ENCODE measurements at places on chromosomes 13 and 19.

DNA sequence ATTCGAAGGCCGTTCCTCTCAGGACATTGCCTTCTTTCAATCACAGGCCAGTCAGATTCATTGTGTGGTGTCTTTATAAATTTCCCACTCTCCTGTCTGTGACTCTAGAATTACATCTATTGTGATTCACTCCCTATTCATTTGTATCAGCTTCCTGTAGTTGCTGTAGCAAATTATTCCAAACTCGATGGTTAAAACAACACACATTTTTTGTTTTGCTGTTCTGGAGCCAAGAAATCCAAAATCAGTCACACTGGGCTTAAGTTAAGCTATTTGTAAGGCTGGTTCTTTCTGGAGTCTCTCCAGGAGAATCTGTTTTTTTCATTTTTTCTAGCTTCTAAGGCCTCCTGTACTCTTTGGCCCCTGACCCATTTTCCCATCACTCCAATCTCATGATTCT lies 1487.0 kb upstream of the SLC10A2 start:
- DNase-seq = no peak

- no peak for DNase-seq
Measured at GRCh38 chr13:59793107-59793506, 370.6 kb downstream of the DIAPH3 start.

GRCh38 chr13:25468325-25469168 lies 96.8 kb downstream of the ATP8A2 start:
- no peak for DNase-seq

- DNase-seq = no peak
Measured at GRCh38 chr19:19597809-19598306, 20.6 kb downstream of the PBX4 start.

DNA sequence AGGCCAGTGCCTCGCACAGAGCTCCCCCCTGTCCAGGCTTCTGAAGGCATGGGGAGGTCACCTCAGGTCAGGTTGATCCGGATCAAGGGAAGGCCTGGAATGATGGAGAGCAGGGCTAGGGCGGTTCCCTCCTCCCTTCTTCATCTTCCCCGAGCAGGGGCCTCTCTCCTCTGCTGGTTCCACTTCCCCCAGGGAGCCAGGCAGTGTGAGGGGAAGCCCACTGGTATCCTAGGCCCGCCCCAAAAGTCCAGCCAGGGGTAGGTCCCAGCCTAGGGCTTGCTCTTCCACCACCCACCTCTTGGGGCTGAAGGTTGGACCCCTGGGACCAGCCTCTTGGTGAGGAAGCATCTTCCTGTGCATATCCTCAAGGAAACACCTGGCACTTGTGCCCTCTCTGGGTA lies 16.4 kb upstream of the PRR19 start:
- no peak for DNase-seq

- peak; percentile 72 for DNase-seq
Measured at GRCh38 chr13:24650161-24650560, 30.0 kb upstream of the ATP12A start.

- no peak for DNase-seq
Measured at GRCh38 chr19:14553042-14553938, 18.6 kb downstream of the NDUFB7 start.

DNA sequence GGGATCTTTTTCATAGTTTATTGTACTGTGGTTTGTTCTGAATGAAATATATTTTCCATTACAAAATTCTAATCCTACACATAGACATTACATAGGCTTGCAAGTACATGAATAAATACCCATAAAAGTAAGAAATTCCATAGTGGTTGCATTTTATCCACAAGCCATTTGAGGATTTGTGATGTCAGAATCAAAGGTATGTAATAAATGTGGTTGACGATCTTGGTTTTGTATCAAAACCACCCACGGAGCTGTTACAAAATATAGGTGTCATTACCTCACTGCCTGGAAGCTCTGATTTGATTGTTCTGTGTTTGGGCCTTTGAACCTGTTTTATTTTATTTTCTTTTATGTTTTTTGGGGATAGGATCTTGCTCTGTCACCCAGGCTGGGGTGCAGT lies 125.1 kb downstream of the NALCN start:
- DNase-seq = no peak

DNA sequence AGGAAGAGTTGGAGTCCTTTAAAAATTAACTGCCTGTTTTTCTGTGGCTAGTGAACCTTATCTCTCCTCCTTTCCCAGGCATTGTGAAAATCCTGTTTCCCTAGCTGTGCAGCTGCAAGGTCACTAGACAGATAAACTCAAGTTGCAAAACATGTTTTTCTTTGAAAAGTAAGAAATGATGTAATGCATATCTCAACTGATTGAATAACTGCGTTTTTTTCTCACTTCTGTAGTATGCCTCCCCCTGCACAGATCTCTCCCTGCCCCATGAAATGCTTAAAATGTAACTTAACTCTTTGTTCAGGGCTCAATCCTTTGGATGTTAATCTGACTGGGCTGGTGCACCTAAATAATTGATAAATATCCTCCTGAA lies 27.7 kb upstream of the CYSLTR2 start:
- DNase-seq = no peak

GRCh38 chr19:53906211-53907192 lies 2.6 kb upstream of the CACNG7 start:
- no peak for DNase-seq

GRCh38 chr19:9786819-9787218 lies 18.3 kb upstream of the ZNF846 start:
- DNase-seq = no peak

- no peak for DNase-seq
Measured at GRCh38 chr19:16445238-16446107, 26.3 kb downstream of the EPS15L1 start.

DNA sequence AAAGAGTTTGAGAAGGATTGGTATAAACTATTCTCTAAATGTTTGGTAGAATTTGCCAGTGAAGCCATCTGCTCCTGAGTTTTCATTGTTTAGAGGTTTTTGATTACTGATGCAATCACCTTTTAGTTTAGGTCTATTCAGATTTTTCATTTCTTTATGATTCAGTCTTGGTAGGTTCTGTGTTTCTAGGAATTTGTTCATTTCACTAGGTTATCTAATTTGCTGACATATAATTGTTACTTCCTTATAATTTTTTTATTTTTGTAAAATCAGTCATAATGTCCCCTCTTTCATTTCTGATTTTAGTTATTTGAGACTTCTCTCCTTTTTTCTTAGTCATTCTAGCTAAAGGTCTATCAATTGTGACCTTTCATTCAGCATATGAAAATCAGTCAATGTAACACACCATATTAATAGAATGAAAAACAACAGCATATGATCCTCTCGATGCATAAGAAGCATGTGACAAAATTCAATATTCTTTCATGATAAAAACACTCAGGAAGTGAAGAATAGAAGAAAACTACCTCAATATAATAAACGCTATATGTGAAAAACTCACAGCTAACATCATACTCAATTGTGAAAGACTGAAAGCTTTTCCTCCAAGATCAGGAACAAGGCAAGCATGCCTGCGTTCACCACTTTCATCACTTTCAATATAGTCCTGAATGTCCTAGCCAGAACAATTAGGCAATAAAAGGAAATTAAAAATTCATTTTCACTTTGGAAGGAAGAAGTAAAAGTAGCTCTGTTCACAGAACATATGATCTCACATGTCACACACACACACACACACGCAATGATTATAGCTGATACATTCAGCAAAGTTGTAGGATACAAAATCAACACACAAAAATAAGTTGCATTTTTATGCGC lies 149.1 kb downstream of the COG6 start:
- DNase-seq = no peak

DNA sequence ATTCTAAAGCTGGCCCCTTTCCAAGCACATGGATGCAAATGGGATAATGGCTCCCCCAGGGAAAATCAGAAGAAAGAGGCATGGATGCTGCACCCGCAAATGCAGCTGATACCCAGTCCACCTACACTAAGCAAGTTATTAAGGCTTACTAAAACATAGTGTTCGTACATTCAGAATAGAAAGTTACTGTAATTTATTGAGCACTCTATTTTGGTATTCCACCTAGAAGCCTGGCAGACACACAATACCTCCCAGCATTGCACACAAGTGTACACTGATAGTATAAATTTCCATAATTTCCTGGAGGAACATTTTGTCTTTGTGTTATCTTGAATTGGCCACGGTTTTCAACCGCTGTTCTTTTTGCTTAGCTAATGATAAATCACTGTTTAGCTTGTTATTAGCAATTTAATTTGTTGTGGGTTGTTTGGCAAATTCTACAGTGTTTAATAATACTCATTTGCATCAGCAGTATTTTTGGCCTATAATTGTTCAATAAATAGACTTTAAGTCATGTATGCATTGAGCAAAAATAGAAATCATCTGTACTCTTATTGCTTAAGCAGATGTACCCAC lies 94.5 kb upstream of the MRI1 start:
- DNase-seq = no peak

DNA sequence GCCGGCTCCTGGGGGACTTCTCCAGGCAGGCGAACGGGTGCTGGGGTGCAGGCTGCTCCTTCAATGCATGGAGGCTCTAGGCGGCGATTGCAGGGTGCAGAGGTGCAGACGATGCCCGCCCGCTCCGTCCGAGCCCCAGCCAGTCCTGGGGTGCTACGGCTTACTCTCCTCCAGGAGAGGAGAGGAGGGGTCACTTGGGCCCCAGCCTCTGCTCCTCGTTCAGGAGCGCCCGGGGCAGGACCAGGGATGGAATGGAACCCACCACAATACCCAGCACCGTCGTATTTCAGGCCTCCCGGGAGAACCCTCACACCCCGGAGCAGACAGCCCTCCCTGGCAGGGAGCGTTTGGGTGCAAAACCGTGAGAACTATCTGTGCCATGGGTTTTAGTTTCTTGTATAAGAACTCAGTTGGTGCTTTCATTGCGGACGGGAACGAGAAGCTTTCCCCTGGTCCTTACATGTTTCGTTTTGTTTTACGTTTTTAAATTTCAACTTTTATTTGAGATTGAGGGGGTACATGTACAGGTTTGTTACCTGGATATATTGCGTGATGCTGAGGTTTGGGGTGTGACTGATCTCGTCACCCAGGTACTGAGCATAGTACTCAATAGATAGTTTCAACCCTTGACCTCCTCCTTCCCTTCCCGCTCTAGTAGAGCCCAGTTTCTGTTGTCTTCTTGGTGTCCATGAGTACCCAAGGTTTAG lies 46.8 kb downstream of the ARHGEF18 start:
- no peak for DNase-seq

Measured in AG09319 (cell line).